SJSA1 (cell line): ENCODE measurements at places on chromosomes 7 and 10. TPM values are rescaled to one million over a fixed set of nuclear protein-coding genes. Genes with fewer than 3 reads are reported as not detected.

IKZF1 gene
- not detected in 2 replicates for total RNA-seq

SCART1 gene
- total RNA-seq = 0.09 and 0.18 TPM in 2 replicates

AGR3 gene
- not detected in 2 replicates for total RNA-seq

HYAL4 gene
- not detected in 2 replicates for total RNA-seq

- no peak for DNase-seq
Measured at GRCh38 chr7:44794331-44794730, 2.1 kb upstream of the PPIA start.

DNA sequence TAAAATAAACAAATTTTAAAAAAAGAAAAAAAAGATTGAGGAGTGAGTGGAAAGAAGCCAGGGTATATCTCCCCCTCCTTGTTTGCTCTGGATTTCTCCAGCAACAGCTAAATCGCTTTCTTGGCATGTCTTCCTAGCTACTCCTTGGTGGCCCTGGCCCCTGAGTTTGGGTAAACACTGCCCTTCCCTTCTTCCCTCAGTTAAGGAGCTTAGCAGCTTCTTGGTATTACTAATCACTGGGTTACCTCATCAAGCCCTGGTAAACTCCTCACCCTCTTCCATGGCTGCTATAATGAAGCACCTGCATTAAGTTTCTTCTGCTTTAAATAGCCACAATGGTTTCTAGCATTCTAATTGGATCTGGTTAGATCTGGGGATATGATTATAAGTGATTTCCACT lies 269.8 kb downstream of the FZD1 start:
- DNase-seq = no peak

- peak; percentile 96 for DNase-seq
Measured at GRCh38 chr10:133258818-133259601, 17.7 kb downstream of the ADAM8 start.

DNA sequence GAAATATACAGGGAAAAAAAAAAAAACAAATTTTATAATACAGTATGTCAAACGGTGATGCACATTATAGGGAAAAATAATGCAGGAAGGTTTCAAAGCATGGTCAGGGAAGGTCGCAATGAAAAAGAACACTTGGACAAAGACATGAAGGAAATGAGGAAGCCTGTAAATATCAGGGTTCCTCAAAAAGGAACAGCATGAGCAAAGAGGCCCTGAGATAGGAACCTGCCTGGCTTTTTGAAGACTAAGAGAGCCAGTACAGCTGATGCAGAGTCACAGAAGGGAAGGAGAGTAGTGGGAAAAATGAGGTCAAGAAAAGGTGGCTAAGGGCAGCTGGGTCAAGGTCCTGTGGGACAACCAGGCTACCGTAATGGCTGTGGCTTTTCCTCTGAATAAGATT lies 1.9 kb downstream of the VPS41 start:
- DNase-seq = no peak

- no peak for DNase-seq
Measured at GRCh38 chr7:98049034-98049433, 57.6 kb upstream of the LMTK2 start.

- no peak for DNase-seq
Measured at GRCh38 chr10:118583611-118584010, 11.8 kb downstream of the PRLHR start.

GRCh38 chr7:150903606-150904005 lies 51.3 kb downstream of the AOC1 start:
- DNase-seq = peak; percentile 51

DNA sequence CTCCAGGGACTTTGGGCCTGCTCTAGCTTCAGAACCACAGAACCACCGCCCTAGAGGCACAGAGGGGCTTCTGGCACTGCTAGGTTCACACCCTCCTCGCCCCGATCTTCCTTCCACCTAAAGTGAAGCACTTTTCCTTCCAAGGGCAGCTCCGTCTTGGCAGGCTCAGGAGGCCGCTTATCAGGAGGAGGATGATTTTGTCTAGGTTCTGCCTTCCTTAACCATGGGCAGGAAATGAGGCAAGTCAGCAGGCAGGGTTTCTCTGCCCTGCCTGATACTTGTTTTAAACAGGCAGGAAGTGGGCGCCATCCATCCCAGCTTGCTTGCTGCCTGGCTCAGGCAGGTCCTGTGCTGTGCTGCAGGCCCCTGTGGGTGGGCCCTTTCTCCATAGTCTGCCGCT lies 8.3 kb upstream of the ATP6V0E2 start:
- DNase-seq = no peak

DNA sequence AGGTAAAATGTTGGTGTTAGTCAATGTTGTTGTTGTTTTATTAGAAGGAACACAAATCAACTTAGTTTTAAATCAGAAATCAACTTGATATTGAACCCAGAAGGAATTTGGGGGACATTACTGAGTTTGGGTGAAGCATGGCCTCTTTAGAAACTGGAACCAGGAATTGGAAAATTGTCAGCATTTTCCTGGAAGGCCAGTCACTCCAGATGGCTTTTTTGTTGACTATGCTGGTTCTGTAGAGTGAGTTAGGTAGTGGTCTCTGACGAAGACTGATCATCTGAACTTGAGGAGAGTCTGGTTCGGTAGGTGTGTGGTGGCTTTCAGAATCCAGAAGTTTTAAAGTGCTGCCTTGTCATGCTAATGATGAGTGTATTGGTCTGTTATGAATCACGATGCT lies 111.5 kb downstream of the BMPER start:
- no peak for DNase-seq

DNA sequence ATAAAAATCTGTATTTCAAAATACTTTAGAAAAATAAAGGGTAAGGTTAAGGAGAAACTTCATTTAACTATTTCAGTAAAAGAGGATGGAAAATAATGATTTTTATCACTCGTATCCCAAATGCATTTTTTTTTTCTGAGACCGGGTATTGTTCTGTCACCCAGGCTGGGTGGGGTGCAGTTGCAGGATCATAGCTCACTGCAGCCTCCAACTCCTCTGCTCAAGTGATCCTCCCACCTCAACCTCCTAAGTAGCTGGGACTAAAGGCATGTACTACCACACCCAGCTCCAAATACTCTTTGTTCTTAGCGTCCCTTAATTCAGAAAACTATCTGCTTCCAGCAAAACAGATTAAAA lies 11.8 kb downstream of the KMT2C start:
- no peak for DNase-seq

- no peak for DNase-seq
Measured at GRCh38 chr10:63744060-63744941, 223.1 kb downstream of the REEP3 start.

DNA sequence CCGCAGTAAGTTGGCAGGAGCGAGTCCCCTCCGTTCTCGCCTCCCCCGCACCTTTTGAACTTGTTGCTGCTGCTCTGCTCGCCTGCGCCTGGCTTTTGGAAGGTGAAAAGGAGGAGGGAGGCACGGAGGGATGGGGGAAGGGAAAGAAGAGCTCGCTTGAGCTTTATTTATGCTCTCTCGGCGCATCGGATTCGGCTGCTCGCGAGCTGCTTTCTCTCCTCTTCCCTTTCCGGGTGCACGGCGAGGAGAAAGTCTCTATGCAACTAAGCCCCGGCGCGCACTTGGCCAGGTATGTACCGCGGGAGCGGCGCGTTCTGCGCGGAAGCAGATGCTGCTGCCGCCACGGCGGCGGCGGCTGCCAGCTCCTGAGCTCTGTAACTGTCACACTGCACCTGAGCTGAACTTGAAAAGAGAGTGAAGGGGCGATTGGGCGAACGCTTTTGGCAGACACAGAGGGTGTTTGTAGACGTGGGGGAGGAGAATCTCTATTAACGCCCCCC lies 551 bp downstream of the KCND2 start:
- no peak for DNase-seq

GRCh38 chr10:71964743-71965515 lies 734 bp downstream of the CHST3 start:
- DNase-seq = peak; percentile 59

- no peak for DNase-seq
Measured at GRCh38 chr10:27247006-27247405, 6.4 kb upstream of the ACBD5 start.

- DNase-seq = no peak
Measured at GRCh38 chr7:2478399-2478785, 2.2 kb upstream of the GRIFIN start.

DNA sequence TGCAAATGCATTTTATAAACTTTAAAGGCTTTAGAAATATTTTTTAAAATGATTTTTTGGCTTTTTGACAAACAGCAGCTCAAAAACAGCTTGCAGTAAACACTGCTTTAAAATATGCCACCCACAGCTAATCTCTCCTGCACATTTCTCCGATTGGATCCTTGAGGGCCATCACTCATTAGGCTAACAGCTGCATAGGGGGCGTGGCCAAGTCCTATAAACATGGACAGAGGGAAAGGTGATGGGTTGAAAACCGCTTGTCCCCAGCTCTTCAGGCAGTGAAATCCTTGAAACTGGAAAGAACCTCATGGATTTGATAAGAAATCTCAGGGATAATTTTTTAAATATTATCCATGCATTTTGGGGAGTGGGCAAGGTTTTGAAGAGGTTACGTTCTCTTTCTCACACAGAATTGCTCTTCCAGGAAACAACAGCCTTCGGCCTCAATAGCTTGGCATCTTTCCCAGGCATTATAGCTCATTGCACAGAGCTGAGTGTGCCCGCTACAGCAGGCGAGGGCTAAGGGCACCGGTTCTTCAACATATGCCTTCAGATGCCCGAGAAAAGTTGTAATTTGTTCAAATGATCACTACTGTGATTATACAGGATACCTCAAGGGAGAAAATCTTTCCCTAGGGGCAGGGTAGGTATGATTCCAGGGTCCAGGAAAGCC lies 1.7 kb downstream of the PLEKHS1 start:
- no peak for DNase-seq

DNA sequence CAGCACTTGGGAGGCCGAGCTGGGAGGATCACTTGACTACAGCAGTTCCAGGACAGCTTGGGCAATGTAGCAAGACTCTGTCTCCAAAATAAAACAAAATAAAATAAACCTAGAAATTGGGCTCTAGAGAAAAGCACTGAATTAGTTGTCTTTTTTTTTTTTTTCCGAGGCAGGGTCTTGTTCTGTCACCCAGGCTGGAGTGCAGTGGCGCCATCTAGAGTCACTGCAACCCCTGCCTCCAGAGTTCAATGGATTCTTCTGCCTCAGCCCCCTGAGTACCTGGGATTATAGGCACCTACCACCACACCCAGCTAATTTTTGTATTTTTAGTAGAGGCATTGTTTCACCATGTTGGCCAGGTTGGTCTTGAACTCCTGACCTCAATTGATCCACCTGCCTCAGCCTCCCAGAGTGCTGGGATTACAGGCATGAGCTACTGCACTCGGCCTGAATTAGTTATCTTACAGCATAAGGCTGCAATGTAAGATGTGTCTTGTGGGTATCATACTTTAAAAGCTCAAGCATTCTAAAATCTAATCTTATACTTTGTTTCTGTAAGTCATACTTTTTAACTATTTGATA lies 12.8 kb downstream of the MEIG1 start:
- DNase-seq = no peak

- DNase-seq = no peak
Measured at GRCh38 chr7:70793821-70794220, 338.1 kb upstream of the GALNT17 start.

DNA sequence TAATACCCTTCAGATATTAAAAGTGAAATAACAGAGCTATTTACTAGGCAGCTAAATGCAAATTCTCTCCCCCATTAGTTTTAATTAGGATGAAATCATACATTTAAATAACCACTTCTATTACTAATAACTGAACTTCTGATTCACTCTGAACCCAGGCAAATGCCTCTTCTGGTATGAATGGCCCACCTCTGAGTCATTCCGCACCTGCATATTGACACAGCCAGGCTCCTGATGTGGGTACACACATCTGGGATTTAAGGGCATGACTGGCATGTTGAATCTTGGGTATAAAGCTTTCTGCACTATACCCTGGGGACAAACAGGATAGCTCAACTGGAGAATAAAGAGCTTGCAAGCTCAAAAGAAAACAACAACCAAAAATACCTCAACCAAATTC lies 140.9 kb downstream of the AUTS2 start:
- no peak for DNase-seq

DNA sequence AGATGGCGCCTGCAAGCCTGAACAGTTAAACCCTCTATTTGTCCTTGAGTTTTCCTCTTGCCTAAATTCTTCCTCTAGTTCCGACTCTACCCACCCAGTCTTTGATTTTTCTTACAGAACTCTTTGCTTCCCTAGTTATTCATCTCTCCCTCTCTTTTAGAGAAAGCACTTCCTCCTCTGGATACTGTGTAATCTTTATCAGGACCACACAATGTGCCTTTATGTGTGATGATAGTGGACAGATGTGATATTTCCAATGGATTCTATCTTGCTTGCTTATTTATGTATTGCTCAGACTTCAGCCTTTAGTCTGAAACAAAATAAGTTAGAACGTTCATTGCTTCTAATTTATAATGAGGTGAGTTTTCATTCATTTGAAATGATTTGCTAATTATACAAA lies 79.5 kb upstream of the CAV2 start:
- DNase-seq = no peak

- peak; percentile 14 for DNase-seq
Measured at GRCh38 chr7:26278770-26279169, 12.9 kb upstream of the SNX10 start.

GRCh38 chr7:28389504-28390395 lies 22.6 kb upstream of the CREB5 start:
- peak; percentile 66 for DNase-seq

DNA sequence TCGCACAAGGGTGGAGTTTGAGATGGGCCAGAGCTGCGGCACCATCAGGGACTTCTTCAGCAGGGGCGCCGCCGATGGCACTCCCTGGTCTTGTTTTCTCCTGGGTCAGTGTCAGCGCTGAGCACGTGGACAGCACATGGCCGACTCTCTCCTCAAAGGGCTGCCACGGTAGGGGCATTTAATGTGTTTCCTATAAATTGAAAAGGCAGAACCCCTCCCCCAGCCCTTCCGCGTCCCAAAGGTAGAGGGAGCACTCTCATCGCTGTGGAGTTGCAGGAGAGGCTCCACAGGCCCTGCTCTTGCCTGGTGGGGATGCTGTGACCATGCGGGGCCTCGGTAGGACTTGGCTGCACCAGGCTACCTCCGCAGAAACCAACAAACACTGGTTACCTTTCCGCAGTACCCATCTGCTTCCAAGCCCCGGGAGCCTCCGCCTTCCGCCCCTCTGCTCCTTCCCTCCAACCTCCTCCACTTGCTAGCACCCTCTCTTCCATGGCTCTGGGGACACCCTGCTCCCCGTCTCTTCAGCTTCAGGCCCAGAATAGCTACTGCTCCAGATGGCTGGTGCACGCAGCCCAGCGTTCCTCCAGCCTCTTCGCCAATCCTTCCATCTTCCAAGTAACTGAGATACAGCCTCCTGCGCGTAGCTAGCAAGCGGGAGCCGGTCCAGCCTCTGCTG lies 166.3 kb upstream of the ADCY1 start:
- DNase-seq = no peak

DNA sequence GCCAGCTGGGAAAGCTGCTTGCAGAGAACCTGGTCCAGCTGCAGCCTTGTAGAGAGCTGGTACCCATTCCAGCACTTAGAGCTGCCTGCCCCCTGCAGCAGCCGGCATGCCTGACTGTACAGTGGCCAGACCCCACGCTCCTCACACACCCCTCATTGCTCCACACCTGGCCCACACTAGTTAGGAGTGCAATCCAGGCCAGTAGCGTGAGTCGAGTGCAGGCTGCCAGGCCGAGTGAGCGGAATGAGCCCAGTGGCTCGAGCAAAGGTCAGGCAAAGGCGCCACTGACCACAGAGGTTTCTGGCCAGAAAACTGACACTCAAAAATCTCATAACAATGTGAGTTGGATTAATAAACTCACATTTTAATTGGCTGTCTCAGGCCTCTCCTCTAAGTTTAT lies 921.7 kb upstream of the KCND2 start:
- DNase-seq = no peak
